ENCODE measurements at places on chromosomes 11 and 22.

DNA sequence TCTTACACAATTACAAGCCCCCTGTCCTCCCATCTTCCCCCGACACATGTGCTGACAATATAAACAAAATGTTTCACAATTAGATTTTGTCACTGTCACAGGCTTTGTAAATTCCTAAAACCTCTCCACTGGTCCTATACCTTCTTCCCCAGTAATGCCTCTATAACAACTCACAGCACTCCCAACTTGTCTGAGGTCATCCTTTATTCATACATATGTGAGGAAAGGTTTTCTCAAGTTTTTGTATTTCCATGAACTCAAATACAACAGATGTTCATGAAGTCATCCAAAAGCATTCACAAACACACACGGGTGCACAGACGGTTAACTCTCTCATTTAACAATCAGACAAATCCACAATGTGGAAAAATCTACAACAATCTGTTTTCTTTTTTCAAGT lies 1.9 kb downstream of the OR52H1 start:
- DNase-seq, result no peak

DNA sequence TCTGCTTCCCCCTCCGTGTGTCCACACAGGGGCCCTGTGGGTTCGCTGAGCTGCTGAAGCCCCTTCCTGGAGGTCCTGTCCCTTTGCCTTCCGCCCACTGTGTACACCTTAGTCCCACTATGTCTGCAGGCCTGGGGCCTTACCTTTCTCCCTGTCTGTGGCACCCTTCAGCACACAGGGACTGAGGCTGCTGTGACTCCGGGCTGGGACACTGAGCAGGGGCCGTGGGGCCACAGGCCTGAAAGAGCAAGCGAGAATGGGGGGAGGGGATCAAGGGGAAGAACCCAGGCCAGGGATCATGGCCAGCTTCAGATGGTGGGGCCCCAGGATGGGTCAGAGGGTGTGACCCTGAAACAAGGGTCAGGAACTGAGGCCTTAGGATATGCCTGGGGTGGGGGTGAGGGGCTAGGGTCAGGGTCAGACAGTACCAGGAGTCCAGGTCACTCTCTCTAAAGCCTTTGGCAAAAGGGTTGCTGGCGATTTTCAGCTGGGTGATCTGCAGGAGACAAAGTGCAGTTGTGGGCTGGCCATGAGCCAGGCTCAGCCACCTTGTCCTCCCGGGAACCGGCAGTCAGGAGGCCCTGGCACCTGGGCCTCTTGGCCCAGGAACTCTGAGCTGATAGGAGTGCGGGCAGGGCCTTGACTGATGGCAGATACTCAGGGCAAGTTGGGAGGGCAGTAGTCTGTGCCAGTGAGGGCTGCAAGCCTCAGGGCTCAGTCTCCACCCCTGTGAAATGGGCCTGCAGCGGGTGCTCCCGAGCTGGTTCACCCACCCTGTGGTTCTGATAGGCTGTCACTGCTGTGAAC lies 2.6 kb upstream of the NUDT8 start:
- DNase-seq, result no peak

- DNase-seq, result no peak
Observed at GRCh38 chr11:114026355-114026754, 33.2 kb upstream of the ZBTB16 start.

GRCh38 chr22:45159652-45160462 lies 3.9 kb upstream of the NUP50 start:
- no peak for DNase-seq

DNA sequence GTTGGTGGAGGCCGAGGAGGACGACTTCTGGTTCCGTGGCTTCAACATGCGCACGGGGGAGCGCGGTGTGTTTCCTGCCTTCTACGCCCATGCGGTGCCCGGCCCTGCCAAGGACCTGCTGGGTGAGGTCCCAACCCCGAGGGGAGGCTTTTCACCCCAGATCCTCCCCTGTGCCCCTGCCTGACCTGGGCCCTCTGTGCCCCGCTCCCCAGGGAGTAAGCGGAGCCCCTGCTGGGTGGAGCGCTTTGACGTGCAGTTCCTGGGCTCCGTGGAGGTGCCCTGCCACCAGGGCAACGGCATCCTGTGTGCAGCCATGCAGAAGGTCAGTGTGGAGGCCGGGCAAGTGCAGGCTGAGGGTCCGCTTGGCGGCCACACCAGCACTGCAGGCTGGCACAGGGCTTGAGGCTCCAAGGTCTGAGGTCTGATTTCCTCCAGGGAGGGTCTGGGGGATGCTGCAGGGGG lies 5.1 kb downstream of the MAPK8IP2 start:
- DNase-seq, result no peak

DNA sequence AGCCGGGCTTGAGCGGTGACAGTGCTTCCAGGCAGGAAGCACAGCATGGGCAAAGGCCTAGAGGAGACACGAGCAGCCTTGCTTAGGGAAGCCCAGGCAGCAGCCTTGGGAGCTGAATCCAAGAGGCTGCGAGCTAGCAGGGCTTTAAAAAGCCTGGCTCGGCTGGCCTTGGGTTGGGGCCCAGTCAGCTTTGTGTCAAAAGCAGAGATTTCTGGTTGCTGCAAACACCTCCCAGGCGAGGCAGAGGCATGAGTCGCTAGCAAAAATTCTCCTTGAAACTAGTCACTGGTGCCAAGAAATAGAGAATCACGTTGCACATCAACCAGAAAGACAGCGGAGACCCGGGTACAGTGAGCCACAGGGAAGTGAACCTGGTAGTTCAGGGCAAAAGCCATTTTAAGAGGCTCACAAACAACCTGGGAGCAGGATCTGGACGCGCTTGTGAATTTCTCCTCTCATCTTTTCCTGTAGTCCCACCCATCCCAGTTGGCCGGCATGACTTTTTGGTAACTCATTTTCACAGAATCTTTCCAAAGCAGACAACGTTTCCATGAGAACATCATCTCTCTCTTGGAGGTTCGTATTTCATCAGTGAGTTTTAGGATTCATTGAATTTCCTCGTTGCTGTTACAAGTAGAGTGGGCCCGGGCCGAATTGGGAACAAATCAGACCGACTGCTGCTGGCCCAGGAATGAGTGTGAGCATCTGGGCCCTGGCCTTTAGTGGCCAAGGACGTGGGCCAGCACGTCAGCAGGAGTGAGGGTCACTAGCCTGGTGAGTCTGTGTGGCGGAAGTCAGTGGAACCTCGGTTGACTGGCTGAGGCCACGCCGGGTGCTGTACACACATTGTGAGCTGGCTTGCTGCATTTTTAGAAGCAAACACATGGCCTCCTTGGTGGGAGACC lies 16.4 kb upstream of the FGF4 start:
- no peak for DNase-seq

DNA sequence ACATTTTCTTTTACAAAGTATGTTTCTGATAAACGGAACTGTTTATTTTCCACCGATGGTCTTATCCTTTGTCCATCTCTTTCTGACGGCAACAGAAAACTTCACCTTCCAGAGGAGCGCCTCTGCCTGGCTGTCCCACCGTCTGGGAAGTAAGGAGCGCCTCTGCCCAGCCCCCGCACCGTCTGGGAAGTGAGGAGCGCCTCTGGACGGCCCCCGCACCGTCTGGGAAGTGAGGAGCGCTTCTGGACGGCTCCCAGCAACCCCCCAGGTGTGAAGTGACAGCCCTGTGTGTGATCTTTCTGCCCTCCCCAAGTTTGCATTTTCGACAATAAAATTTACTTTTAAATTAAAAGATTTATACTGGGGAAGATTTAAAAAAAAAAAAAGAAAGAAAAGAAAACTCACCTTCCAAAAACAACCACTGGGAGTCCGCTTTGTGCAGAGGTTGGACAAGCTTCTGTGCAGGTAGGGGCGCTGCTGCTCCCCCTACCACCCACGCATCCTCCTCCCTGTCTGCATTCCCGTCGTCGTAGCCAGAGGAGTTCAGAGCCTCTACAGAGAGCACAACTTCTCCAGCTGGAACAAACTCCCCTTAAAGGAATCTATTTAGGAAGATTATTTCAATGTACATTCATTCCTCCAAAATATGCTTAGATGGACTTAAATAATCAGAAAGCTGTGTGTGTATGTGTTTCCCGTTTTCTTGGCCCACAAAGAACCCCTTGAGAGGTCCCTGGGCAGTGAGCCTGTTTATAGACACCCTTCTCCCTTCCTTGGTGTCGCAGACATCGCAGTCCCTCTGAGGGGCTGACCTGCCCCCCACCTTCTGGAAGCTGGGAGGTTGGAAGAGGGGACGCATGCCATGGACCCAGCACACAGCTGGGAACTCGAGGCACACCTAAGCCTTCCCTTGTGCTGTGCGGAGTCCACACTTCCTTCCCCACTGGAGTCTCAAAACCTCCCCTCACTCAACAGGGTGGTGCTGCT lies 849 bp upstream of the APOBEC3B start:
- peak; percentile 48 for DNase-seq

DNA sequence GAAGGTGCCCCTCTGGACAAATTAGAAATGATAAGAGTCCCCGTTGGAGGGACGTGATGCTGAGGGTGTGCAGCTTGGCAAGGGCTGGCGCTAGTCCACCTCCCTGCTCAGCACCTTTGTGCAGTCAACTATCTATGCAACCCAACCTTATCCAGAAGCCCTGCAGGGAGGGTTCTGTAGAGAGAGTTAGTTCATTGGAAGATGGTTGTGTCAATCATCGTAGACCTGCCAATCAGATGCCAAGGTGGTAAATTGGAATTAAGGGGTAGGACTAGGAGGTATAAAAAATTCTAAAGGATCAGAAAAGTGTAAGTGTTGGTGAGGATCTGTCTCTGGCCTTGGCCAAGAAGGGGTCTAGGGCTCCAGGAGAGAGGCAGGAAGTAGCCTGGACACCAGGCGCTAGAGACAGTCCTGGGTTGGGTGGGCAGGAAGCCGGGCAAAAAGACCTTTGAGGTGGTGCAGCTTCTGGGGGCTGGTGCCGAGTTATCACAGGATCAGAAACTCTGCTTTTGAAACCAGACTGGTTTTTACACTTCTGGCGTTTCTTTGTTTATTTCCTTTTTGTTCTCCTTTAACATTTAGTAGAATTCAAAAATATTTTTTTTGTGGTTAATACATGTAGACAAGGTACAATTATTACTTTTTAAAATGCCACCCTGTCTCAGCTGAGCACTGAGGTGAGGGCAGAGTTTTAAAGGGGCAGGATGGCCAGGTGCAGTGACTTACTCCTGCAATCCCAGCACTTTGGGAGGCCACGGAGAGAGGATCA lies 1.6 kb downstream of the C1QTNF6 start:
- DNase-seq, result peak; percentile 65

DNA sequence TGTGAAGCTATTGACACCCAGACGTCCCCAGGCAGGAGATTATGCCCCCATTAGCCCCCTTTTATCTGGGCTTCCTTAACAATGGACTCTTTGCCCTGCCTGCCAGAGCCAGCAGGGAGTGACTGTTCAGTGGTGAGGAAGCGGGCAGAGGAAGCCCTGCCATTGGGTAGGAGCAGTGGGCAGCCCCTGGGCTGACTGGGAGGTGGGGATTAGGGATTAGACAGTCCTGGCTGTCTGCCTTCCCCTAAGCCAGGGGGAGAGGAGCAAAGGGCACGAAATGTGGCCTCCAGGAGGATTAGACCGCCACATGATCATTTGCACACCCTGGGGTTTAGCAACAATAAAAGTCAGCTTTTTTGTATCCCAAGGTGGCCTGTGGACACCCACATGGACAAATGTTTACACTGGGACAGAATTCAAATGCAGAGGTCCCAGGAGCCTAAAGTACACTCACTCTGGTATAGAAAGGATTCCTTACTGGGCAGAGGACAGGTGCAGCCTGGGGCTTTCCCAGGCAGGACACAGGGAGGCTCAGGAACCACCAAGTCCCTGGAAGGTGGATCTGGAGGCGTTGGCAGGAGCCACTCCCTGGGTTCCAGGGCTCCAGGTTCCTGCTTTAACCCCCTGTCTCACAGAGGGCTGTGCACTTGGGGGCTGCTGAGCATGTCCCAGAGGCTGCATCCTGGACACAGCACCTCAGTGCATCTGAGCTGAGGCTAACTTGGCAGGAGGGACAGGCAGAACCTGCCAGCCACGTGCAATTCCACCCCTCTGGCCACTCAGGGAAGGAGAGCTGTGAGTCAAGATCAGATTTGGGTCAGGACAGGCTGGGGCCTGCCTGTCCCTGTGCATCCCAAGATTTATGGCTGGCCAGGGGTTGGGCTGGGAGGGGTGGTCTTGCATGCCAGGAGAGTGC lies 2.1 kb downstream of the PNPLA3 start:
- DNase-seq, result peak; percentile 83

DNA sequence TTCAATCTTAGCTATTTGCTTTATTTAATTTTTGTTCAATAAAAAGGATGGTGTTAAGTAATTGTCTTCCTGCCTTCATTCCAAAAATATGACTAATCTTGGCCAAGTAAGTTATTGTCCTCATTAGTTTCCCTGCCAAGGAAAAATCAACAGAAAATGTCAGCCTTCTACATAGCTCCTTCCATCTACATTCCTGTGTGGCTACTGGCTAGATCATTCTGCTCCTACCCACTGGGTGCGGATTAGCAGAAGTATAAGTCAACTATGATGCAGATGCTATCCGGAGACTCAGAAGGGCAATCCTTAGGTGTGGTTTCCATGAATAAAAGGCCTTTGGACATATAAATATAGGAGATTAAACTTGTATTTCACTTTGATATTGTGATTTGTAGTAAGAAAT lies 154.4 kb downstream of the SBF2 start:
- peak; percentile 16 for DNase-seq

GRCh38 chr22:45225732-45226502 lies 14.8 kb downstream of the KIAA0930 start:
- DNase-seq, result no peak

DNA sequence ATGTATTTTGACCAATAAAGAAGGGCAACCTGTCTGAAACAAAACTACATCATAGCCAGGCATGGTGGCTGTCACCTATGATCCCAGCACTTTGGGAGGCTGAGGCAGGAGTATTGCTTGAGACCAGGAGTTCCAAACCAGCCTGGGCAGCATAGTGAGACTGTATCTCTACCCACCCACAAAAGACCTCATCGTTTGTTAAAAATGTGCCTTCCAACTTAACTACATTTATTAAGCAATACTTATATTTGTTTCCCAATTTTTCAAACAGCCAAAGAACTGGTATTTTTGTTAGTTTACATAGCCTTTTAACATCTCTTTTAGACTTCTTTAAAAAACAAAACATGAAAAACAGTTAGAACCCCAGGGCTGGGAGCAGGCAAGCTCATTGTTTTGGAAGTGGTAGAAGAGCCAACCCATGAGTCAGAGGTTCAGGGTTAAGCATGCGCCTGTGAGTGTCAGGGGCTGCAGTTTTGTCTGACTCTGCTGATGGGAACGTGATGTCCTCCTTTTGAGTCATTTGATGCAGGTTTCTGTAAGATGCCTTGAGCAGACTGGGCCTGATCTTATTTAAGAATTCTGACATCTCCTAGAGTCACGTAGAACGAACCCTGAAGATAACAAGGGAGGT lies 53.9 kb upstream of the CRTAM start:
- DNase-seq, result no peak

GRCh38 chr11:85595285-85595884 lies 31.8 kb downstream of the DLG2 start:
- peak; percentile 68 for DNase-seq
